Activated naive CD8-positive, alpha-beta T cell treated with anti-CD3 and anti-CD28 coated beads, Interleukin-2, amount 10 ng/mL, durations not matched to agents 7 days and 5 days (primary cell): ENCODE measurements at places on chromosomes 12 and 14. TPM values are rescaled to one million over a fixed set of nuclear protein-coding genes. Genes with fewer than 3 reads are reported as not detected.
A peak's percentile ranks its signal among the peaks of the same experiment; 100 is the strongest.

The NOS1 gene
- total RNA-seq: not detected

The KLRC4 gene
- total RNA-seq: 37.8 TPM

The ACACB gene
- total RNA-seq: 23.2 TPM

The ANG gene
- total RNA-seq: 1.0 TPM

GRCh38 chr12:6699259-6699988 lies 1.2 kb downstream of the PIANP start:
- peaks cover 64% of the 10 kb centered on the region for H3K27me3 ChIP-seq
- H3K4me1 ChIP-seq: peaks cover 27% of the 10 kb centered on the region
- H3K27ac ChIP-seq: peak overlapping the region; percentile 40
- no peaks in the 10 kb centered on the region for H3K36me3 ChIP-seq
- no peak for DNase-seq
- H3K4me3 ChIP-seq: peak overlapping the region; percentile 67

DNA sequence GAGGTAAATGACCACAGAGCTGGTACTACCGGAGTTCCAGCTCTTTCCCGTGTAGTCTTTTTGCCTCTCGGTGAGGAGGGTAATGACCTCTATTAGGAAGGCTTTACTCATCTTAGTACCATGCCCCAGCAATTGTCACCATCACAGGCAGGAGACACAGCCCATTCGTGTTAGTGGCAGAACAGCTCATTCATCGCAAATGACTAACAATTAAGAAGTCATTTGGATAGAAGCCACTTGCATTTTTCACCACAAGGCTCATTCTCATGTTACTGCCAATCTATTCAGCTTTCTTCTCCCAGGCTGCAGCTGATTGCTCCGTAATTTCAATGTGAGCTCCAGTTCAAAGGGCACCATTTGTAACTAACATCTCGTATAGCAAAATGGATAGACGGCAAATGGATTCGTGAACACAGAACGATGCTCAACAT lies 718.8 kb upstream of the TMEM132C start:
- no peaks in the 10 kb centered on the region for H3K36me3 ChIP-seq
- no peaks in the 10 kb centered on the region for H3K4me1 ChIP-seq
- no peak overlapping the region for H3K27ac ChIP-seq

GRCh38 chr12:14314801-14315200 lies 50.7 kb upstream of the ATF7IP start:
- no peaks in the 10 kb centered on the region for H3K27me3 ChIP-seq
- H3K36me3 ChIP-seq: no peaks in the 10 kb centered on the region
- H3K27ac ChIP-seq: no peak overlapping the region

DNA sequence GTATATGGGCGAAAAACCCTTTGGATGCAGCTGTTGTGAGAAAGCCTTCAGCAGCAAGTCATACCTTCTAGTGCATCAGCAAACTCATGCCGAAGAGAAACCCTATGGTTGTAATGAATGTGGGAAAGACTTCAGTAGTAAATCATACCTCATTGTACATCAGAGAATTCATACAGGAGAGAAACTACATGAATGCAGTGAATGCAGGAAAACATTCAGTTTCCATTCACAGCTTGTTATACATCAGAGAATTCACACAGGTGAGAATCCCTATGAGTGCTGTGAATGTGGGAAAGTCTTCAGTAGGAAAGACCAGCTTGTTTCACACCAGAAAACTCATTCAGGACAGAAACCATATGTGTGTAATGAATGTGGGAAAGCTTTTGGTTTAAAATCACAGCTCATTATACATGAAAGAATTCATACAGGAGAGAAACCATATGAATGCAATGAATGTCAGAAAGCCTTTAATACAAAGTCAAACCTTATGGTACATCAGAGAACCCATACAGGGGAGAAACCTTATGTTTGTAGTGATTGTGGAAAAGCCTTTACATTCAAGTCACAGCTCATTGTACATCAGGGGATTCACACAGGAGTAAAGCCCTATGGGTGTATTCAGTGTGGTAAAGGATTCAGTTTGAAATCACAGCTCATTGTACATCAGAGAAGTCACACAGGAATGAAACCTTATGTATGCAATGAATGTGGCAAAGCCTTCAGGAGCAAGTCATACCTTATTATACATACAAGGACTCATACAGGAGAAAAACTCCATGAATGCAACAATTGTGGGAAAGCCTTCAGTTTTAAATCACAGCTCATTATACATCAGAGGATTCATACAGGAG lies 21.4 kb downstream of the ZNF268 start:
- no peaks in the 10 kb centered on the region for H3K27me3 ChIP-seq
- H3K27ac ChIP-seq: no peak overlapping the region
- peaks cover 55% of the 10 kb centered on the region for H3K36me3 ChIP-seq
- no peaks in the 10 kb centered on the region for H3K4me1 ChIP-seq
- DNase-seq: no peak

DNA sequence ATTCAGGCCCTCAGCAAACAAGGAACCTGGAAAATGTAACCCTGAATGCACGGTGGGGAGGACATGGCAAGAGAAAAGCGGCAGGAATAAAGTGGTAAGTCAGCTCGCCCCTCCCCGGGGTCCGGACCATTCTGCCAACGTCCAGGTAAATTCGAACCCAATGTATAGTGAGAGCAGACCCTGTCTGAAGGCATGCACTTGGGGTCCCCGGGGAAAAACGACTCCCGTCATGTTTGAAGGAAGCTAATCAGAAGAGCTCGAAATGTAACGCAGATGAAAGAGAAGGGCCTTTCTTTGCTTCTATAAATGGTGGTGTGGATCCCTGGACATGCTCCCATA lies 193 bp downstream of the ACACB start:
- H3K36me3 ChIP-seq: no peaks in the 10 kb centered on the region
- H3K4me1 ChIP-seq: peaks cover 13% of the 10 kb centered on the region
- no peak overlapping the region for H3K27ac ChIP-seq
- H3K27me3 ChIP-seq: no peaks in the 10 kb centered on the region

- peaks cover 25% of the 10 kb centered on the region for H3K27me3 ChIP-seq
- no peaks in the 10 kb centered on the region for H3K36me3 ChIP-seq
- H3K4me3 ChIP-seq: peak overlapping the region; percentile 11
- DNase-seq: no peak
Measured at GRCh38 chr12:2363836-2364609, 311.2 kb downstream of the CACNA1C start.

DNA sequence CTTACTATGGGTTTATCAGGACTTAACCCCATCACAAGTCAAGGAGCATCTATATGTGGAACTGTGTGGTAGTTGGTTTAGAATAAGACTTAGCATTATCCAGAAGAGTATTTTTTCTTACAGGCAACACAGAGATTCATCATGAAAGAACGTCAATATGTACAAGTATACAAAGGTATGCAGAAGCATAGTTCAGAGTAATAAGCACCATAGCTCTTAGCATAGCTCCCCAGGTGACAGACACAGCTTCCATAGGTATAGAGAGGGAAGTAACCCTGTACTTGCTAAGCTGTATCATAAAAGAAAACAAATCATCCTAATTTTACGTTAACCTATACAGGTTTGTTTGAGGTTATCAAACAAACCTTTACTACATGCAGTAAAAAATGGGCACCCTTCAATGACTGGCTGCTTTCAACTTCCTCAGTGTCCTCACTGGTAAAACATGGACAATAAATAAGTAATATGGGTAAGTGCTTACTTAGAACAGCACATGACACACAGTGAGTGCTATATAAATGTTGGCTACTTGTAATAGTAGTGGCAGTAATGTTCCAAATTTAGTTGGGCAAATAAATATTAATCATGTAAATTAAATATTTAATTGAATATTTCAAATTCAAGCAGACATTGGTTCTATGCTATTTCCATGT lies 50.9 kb downstream of the PTPN21 start:
- H3K4me1 ChIP-seq: no peaks in the 10 kb centered on the region
- H3K36me3 ChIP-seq: no peaks in the 10 kb centered on the region
- no peak for DNase-seq
- H3K27me3 ChIP-seq: peaks cover 6% of the 10 kb centered on the region
- H3K27ac ChIP-seq: no peak overlapping the region

GRCh38 chr14:24329736-24330135 lies 5.1 kb downstream of the ADCY4 start:
- peak overlapping the region; percentile 50 for H3K27ac ChIP-seq
- no peak overlapping the region for H3K4me3 ChIP-seq
- peaks cover 52% of the 10 kb centered on the region for H3K4me1 ChIP-seq
